ENCODE measurements at places on chromosomes 5 and 9.

GRCh38 chr5:17477043-17477442 is 21.0 kb upstream of the TAF11L2 start:
- no peak for DNase-seq

GRCh38 chr5:135435467-135436330 is 11.4 kb downstream of the DCANP1 start:
- DNase-seq, result no peak

- DNase-seq, result no peak
These were observed 1.8 kb upstream of the DAB2IP start for GRCh38 chr9:121649476-121650216.

- DNase-seq, result peak; percentile 88
These were observed 23.5 kb downstream of the GRAMD2B start for GRCh38 chr5:126446498-126447224.

GRCh38 chr5:122315521-122315920 is 3.5 kb downstream of the SNCAIP start:
- DNase-seq, result no peak

- DNase-seq, result no peak
These were observed 39.7 kb downstream of the DNAJB5 start for GRCh38 chr9:35029241-35029640.

DNA sequence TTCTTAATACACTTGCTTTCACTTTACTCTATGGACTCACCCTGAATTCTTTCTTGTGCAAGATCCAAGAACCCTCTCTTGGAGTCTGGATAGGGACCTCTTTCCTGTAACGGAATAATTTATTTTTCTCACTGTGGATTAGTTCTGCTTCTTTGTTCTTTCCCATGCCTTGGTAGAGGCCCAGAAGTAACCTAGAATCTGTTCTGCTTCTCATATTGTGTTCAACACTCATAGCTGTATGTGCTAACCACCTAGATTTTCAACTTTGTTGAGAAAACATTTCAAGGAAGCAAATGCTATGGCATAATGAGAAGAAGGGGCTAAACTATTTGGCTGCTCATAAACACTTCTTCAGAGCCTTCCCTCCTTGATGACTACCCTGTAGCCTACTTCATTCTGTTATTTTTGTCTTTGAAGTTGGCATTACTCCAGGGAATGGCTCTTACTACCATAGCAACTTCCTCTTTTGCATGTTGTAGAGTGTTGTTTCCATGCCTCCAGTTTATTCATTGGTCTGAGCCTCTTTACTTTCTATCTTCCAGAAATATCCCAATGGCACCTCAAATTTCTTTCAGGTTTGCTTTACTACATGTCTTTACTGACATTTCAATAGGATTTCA is 74.3 kb downstream of the KIAA0825 start:
- DNase-seq, result peak; percentile 15

DNA sequence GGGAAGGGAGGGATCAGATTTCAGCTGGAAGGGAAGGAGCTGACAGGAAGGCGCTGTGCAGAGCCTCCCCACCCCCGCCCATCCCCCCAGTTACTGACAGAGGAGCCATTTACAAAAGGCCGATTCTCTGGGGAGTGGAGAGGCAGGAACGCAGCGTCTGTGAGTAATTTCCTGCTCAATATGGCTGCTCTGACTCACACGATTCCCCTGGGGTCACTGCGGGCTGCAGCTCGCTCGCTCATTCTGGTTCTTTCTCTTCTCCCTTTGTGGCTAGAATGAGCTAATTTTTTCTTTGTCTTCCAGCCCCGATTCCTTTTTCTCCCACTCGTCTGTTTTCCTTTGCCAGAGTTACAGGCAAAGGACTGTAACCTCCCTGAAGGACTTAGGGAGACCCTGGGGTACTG is 28.8 kb downstream of the PTPA start:
- DNase-seq, result peak; percentile 100

DNA sequence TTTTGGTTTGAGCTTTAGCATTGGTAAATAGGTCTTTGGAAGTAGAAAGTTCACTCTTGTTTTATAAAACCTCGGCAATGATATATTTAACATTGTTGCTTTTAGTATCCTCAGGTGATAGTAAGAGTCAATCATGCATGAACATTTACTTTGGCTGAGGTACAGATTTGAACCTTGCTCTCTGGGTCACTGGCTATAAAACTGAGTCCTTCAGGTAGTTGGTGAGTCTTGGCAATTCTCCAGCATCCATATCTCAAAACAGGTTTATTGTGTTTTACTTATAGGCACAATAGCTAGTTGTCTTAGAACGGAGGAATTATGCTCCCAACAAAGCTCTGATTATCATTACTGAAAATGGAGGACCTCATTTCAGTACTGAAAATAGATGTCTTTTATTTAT is 75.1 kb downstream of the MAT2B start:
- no peak for DNase-seq

GRCh38 chr9:20256284-20256948 is 365.9 kb downstream of the MLLT3 start:
- DNase-seq, result no peak

DNA sequence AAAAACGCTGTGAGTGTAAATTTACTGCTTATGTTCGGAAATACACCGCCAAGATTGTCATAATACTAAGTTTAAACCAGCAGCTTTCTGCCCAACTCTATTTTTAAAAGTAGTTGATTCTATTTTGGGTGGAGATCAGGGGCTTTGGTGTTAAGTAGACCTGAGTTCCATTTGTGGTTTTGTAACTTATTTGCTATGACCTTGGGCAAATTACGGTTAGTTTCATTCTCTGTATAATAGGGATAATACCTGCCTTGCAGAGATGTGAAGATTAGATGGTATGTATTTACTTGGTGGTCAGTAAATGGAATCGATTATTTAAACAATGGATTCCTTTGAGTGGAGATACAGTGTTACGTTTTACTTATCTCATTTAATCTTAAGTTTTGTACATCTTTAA is 1.6 kb downstream of the RAD23B start:
- DNase-seq, result no peak

DNA sequence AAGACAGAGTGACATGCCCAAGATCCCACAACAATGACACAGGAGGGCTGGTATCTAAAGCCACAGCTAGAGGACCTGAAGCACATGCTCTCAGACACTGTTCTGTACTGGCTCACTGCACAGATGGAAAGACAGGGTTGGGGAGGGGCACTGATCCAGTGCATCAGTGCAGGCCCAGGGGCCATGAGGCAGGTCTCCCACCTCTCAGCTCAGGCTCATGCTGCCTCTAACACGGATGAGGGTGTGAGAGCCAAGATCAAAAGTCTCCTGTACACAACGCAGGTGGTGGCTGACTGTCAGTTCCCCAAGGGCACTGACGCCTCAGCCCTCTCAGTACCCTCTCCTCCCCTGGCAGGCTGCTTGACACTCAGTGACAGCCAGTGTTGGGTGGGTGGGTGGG is 10.9 kb downstream of the RAPGEF1 start:
- no peak for DNase-seq

DNA sequence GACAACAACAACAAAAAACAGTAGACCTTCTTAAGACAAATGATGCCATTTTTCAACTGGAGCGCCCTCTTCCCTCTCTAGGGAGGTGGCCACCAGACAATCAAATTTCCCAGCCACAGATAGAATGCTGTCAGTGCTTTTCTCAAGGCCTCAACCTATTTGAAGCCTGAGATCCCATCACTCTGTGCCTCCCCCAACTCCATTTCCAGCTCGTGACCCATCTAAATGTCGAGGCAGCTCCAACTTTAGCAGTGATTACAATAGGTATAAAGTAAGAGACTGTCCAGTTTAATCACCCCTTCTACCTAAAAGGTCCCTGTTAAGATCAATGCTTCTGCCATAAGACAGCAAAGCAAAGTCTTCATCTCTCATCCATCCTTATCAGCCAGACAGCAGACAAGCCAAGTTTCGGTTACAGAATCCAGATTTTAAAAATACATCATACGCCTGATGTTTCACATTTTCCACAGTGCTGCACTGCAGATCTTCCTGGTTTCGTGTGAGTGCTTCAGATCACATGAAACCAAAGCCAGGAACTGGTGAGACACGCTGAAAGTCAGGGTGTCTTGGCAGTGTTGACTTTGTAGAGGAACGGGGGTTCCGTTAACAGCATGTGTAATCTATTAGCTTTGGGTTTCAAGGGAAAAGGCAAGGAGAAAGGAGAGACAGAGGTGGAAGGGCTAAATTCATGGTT is 447.8 kb downstream of the ENC1 start:
- DNase-seq, result no peak
